ENCODE measurements at places on chromosomes 12 and 14. TPM values are rescaled to one million over a fixed set of nuclear protein-coding genes. Genes with fewer than 3 reads are reported as not detected.

The DAO gene
- not detected for polyA plus RNA-seq

The TAS2R46 gene
- polyA plus RNA-seq = not detected

The CYP46A1 gene
- 0.97 TPM for polyA plus RNA-seq

The SYNDIG1L gene
- polyA plus RNA-seq = 0.64 TPM

The SERPINA10 gene
- not detected for polyA plus RNA-seq

The PLEKHD1 gene
- 0.23 TPM for polyA plus RNA-seq

The EML1 gene
- polyA plus RNA-seq = 27.4 TPM

The SERPINA3 gene
- polyA plus RNA-seq = 53.2 TPM

The GUCY2C gene
- polyA plus RNA-seq = not detected

The INHBE gene
- polyA plus RNA-seq = not detected

The SAMD4A gene
- polyA plus RNA-seq = 18.8 TPM

The TMEM117 gene
- polyA plus RNA-seq = 4.4 TPM

The OR4K15 gene
- not detected for polyA plus RNA-seq

The PGF gene
- polyA plus RNA-seq = 16.3 TPM

The AQP6 gene
- not detected for polyA plus RNA-seq

The CLEC14A gene
- 2.4 TPM for polyA plus RNA-seq

The MDGA2 gene
- polyA plus RNA-seq = not detected

The ESR2 gene
- polyA plus RNA-seq = not detected

The C1QL4 gene
- polyA plus RNA-seq = not detected

The JPH4 gene
- polyA plus RNA-seq = 0.23 TPM

The TXNRD1 gene
- 119 TPM for polyA plus RNA-seq

The FOXN4 gene
- polyA plus RNA-seq = not detected

The MORN3 gene
- 1.3 TPM for polyA plus RNA-seq

The P2RX2 gene
- polyA plus RNA-seq = not detected

The EEA1 gene
- polyA plus RNA-seq = 5.7 TPM

The DEPDC4 gene
- polyA plus RNA-seq = 1.4 TPM

The IQSEC3 gene
- 0.15 TPM for polyA plus RNA-seq

The NEUROD4 gene
- not detected for polyA plus RNA-seq

The B3GNT4 gene
- polyA plus RNA-seq = 0.38 TPM

The RHEBL1 gene
- 2.4 TPM for polyA plus RNA-seq

The DNAH10 gene
- 0.03 TPM for polyA plus RNA-seq

The KRT83 gene
- not detected for polyA plus RNA-seq

The FBRSL1 gene
- 6.4 TPM for polyA plus RNA-seq

The RTL1 gene
- polyA plus RNA-seq = not detected

The RD3L gene
- polyA plus RNA-seq = not detected

The RND1 gene
- polyA plus RNA-seq = 0.88 TPM

The KRT3 gene
- not detected for polyA plus RNA-seq
